ENCODE measurements at places on chromosomes 6 and 20.
A peak's percentile ranks its signal among the peaks of the same experiment; 100 is the strongest.

DNA sequence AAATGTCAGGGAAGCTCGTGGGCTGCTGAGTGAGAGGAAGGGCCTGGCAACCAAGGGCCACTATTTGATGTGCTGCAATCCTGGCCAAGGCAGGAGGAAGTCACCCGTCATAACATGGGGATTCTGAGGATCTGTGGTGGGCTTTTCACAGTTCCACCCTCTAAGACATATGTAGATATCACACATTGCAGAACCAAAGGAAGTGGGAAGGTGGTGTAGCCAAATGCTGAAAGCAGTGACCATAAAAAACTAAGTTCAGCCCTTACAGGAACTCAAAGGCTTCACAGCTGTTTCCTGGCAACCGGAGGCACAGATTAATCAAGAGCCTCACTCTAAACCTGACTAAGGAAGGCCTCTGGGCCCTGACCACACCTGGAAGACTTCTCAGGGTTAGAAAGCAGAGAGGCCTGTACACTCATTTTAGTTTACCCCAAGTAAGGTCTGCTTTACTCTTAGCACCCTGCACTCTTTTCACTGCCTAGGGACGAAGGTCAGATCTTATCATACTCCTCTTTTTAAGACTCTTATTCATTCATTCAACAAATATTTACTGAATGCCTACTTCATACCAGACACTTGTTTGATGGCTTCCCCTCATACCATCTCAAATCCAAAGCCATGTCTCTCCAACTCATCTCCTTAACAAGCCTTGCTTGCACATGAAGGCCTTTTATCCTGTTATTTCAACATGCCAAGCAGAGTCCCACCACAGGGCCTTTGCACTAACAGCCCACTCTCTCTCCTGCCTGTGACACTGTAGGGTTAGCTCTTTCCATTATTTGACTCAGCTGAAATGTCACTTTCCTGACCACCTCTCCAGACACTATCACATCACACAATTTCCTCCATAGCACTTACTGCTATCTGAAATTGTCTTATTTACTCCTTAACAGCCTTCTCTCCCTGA lies 2.6 kb downstream of the UBE2V1 start:
- DNase-seq = peak; percentile 91

GRCh38 chr6:136693090-136693489 lies 99.2 kb downstream of the MAP3K5 start:
- DNase-seq = no peak

DNA sequence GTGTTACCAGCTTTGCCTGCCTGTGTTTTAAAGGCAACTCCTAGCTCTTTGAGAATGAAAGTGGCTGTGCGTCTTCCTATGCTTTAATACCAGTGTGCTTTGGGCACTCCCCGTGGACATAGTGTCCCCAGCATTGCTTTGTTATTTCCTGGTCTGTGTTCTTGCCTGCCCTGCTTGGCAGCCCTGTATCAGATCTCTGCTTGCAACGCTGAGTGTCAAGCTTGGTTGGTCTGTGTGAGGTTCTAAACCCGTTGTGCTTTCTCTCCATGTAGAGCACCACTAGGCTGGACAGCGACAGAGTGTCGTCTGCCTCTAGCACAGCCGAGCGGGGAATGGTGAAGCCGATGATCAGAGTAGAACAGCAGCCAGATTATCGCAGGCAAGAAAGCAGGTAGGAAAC lies 80.2 kb downstream of the AFDN start:
- no peak for DNase-seq

DNA sequence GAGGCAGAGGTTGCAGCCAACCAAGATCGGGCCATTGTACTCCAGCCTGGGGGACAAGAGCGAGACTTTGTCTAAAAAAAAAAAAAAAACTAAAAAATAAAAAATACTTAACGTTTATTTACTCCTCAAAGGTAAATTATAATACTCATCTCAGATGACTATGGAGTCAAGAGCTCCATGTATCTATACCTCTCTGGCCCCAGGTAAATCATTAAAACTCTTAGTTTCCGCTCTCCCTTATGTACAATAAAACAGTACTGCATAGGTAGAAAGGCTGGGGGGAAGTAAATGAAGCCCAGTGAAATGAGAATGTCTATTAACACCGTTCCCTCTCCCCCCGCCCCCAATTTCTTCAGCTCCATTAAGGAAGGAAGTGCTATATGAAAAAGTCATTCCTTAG lies 1.2 kb downstream of the SRSF12 start:
- no peak for DNase-seq

DNA sequence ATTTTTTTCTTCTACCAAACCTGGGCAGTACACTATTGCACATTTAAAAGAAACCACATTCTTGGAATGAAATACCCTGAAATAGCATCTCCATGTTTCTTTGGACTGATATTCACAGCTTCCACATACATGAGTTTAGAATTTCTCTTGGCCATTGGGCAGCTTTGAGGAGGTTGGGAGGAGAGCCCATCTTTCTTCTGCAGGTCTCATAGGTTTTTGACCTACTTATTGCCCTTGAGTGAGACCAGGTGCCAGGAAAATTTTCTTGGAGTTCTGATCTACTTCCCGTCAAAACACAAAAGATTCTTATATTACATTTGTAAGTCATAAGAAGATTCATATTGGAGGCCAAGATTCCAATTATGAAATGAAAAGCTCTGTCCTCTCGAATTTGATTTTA lies 212.0 kb downstream of the IBTK start:
- DNase-seq = no peak

DNA sequence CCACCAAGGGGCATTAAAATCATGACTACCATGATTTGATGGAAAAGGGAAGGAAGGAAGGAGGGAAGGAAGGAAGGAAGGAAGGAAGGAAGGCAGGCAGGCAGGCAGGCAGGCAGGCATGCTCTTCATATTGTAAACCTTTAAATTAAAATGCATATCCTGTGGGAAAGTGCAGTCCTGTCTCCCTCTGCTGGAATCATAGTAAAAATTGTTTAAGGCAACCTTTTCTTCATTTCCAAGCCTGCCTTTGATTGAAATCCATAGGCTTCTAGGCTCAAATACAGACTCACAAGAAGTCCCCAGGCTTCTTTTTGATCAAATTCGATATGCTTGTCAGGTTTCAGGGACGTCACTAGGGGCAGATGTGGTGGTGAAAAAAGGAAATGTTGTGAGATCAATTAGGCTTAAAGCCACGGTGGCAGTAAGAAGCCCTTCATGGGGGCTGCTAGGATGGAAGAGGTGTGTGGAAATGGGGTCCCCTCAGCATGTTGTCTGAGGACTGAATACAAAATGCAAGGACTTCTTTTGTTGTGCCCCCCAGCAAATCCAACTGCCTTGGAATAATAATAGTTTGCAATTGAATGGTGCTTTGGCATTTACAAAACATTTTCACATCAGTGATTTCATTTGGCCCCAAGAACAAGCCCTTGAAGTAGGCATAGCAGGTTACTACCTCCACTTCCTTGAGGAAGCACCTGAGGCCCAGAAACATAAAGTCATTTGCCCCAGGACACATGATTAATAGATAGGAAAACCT lies 25.6 kb upstream of the GABRR1 start:
- no peak for DNase-seq

All from CD8-positive, alpha-beta T cell (primary cell).